Fibroblast of the aortic adventitia (primary cell): ENCODE measurements at places on chromosomes 3 and 15.
A peak's percentile ranks its signal among the peaks of the same experiment; 100 is the strongest.

DNA sequence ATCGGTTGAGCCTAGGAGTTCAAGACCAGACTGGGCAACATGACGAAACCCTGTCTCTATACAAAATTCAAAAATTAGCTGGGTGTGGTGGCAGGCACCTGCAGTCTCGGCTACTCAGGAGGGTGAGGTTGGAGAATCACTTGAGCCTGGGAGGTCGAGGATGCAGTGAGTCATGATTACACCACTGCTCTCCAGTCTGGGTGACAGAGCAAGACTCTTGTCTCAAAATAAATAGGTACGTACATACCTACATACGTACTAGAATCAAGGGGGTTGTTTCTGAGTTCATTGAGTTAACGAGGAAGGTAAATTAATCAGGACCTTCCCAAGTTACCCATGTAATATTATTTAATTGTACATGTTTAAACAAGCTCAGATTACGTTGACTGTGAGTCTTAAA is 97.5 kb downstream of the CHL1 start:
- DNase-seq = no peak

GRCh38 chr15:53618461-53618860 is 141.0 kb downstream of the WDR72 start:
- DNase-seq = no peak

DNA sequence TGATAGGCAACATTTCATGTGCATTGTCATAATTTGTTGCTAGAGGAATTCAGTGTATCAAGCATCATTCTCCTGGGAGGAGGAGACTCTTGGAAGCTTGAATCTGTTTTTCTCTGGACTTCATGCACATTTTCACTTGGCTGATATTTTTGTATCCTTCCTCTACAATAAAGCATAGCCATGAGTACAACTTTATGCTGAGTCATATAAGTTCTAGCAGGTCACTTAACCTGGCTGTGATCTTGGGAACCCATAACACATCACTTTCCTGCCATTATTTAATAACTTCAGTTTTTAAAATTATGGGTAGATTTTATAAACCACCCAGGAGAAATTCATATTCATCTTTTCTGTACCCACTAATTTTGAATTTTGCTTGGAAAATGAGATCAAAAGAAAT is 203.0 kb upstream of the CD96 start:
- DNase-seq = no peak

GRCh38 chr3:10093678-10094077 is 14.4 kb downstream of the FANCD2OS start:
- DNase-seq = no peak

DNA sequence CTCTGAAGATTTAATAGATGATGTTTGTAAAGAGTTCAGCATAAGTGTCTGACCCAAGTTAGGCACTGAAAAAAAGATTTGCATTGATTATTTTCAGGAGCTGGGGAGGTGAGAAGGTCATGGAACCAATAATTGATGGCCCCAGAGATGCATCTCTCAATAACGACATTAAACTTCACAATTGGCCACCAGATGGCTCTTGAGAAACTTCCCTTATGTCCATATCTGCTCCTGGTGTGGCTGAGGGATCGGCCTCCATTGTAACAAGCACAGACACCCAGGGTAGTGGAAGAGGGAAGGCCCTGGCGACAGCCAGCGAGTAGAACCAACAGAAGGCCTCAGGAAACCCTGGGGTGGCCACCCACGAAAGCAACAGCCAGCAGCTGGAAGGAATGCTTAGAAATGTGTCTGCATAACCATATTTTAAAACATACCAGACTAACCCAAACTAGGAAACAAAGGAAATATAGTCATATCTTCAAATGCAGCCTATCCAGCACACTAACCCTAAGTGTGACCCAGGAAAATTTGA is 536.7 kb downstream of the SOX2 start:
- no peak for DNase-seq

GRCh38 chr3:194082743-194083636 is 53.0 kb upstream of the HES1 start:
- no peak for DNase-seq

- DNase-seq = no peak
Observed at GRCh38 chr3:170953736-170954135, 45.3 kb upstream of the EIF5A2 start.

DNA sequence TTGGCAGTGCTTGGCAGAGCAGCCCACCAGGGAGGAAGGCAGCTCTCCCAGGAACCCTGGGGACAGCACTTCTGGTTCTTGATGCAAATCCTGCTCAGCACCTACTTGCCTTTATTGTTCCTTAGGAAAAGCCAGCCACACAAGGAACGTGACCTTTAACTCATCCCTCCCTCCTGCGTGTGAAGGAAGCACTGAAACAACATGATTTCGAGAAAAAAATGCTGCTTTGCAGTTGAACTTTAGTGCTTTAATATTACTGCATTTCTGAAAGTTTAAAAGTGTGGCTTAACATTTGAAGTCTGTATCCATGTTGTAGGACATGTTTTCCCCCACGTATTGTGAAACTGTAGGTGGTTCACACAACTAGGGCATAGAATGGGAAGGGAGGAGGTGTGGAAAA is 50.4 kb upstream of the CTNNB1 start:
- no peak for DNase-seq

DNA sequence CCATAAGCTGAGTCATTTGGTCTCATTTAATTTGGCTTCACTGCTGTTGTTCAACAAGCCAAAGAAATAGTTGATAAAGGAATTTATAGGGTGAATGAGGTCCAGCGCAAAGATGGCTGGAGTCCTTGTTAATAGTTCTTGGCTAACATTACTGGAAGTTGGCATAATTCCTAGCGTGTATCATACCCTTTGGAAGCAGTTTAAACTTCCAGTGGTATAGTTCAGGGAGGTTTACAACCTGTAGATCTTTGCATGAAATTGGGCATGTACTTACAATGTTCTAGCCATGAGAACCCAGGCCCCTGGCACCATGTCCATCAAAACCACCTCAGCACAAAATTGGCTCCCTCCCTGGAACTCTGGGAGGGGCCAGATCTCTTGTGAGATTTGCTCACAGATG is 380.8 kb downstream of the LRTM1 start:
- DNase-seq = no peak

DNA sequence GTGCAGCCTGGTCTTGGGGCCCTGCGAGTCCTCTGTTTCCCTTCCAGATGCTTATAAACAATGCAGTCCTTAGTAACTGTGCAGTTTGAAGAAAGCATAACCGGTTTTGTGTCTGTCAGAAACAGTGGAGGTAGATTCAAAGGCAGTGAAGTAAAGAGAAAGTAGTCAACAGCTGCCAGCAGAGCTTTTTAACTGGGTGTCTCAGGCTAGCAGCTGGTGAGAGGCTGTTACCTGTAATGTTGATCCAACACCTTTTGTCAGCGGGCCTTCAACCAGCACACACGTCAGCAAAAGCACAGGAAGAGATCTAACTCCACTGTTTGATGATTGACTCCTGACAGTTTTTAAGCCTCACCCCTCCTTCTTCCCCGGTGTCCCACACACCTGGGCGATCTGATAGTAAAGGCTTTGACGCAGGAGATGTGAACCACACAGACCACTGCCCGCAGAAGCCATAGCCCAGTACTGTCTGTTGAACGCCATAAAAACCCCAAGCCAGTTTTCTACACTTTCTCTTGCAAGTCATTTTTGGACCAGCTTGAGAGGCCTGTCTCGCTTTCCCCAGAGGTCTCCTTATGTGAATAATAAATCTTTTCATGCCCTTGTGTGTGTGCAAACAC is 178.0 kb downstream of the FMN1 start:
- no peak for DNase-seq

DNA sequence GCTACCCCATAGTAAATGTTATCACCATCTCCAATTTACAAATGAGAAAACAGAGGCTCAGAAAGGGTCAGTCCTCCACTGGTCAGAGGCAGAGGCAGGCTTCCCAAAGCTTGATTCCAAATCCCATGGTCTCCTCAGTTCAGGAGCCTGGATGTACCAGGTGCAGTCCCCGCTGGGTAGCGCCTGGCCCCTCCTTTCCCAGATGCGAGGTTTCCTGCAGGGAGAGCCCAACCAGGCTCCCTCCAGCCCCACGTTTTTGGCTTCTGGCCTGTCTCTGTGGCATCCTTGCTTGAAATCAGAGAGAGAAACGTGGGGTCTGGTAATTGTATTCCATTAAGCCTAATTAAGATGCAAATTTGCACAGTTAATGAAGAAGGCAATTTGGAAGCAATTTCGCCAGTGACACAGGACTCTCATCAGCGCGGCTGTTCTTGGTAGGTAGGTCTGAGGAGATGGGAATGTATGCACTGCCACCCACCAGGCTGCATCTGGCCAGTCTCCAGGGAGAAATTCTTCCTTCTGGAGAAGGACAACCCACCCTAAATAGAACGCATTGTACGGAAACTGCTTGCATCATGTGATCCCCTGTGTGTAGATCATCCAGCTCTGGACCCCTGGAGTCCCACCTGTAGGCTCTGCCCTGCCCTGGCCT is 50.5 kb downstream of the HRH1 start:
- DNase-seq = no peak

- DNase-seq = no peak
Observed at GRCh38 chr15:48309740-48310139, 21.5 kb upstream of the DUT start.

DNA sequence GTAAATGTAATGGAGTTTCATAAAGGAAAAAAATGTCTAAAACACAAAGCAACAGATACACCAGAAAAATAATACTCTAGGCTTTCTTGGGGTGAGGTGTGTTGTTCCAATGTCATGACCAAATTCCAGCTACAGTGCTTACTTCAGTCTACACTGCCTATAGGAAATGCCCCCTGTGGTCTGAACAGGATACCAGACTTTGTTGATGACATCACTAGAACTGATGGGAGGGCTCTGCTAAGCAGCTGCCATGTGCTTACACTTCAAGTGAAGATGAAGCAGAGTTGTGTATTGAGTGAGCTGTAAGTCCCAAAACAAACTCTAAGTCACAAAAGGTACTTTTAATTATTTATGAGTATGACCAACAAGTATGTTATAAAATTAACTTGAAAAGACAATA is 456.1 kb upstream of the IL12A start:
- DNase-seq = no peak

GRCh38 chr3:169869484-169870220 is at the start of gene LRRC31:
Gene LRRC31 (minus strand): TSS chr3:169869935. CDS start chr3:169869807, 128 bp downstream.
- DNase-seq = no peak

DNA sequence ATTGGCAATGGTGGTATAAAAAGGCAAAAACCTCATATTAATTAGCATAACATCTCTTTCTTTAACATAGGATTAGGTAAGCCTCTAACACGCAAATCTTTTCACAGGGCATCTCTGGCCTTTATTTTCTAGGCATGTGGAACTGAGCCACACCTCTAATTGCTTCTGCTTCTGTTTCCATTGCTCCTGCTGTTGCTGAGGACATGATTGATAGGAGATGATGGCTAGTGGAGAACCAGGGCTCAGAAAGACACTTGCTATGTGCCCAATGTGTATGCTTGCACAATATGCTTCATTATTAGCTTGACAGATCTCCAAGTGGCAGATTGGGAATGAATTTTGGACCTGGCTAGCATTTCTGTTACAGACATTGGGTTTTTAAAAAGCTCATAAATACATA is 114.5 kb downstream of the EPHA3 start:
- no peak for DNase-seq

DNA sequence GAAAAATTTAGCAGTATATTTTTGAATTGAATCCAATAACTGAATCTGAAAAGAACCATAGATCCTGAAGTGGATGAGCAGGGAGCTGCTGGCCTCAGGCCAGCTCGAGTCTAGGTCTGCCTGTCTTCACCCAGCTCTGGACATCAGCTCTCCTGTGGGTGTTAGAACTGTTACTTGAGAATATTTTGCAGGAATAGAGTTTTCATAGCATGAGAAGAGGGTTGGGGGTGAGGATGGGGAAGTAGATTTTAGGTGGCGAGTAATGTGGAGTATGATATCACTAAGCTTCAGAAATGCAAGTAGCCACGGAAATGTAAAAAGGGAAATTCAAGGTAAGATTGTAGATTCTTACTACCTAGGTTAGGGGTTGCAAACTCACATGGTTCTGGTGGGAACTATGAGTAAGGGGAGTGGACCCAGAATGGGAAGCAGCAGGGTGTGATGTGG is 6.2 kb downstream of the RAB8B start:
- no peak for DNase-seq

DNA sequence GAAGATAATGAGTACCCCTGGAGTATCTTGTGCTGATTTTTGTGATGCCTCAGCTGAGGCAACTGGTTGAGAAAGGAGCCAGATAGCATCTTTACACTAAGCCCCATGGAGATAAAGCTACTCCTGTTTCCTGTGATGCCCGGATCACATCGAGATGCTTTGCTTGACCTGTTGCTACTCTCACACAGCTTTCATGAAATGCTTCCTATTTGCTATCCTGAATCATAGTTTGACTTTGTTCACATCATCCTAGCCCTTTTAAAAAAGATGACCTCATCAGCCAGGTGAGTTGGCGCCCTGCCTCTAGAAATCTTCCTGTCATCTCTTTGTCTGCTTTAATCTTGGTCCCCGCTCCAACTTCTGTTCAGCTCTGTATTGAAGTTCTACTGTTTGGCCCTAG is 409.6 kb upstream of the TBL1XR1 start:
- no peak for DNase-seq

DNA sequence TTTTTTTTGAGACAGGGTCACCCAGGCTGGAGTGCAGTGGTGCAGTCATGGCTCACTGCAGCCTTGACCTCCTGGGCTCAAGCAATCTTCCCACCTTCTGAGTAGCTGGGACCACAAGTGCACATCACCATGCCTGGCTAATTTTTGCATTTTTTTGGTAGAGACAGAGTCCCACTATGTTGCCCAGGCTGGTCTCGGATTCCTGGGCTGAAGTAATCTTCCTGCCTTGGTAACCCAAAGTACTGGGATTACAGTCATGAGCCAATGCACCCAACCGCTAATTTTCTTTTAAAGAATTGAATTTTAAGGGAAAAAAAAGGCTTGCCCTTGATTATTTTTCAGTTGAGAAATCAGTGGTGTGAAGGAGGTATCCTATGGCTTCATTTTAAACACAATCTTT is 334.0 kb downstream of the SOX2 start:
- DNase-seq = no peak

DNA sequence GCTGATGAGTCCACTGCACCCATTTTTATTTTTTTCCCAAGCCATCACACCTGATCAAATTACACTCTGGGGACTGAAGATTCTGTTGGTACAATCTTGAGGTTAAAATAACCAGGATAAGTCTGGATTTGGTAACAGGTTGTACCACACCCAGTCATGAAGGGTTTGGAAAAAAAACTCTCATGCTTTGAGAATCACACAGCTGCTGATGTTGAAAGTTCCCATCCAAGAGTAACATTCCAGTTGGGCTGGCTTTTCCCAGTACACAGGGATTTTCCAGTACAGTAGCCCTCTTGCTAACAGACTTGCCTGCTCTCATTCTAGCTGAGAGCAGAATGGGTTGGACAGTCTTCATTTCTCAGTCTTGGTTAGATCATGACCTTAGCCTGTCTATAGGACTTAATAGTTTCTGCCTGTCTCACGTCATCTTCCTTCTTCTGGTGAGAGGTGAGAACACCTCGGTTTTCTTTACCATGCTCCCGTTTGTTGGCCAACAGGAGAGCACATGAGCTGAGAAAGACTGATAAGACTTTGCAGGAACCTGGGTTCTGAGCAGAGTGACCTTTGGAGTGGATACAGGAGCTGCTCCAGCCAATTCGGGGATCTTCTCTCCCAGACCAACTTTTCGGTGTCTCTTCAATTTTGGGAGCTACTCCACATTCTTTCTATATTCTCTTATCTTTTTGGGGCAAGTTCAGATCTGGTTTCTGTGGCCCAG is 300.1 kb upstream of the LYSMD4 start:
- DNase-seq = peak; percentile 54
